ENCODE measurements at places on chromosomes 12 and 14.

DNA sequence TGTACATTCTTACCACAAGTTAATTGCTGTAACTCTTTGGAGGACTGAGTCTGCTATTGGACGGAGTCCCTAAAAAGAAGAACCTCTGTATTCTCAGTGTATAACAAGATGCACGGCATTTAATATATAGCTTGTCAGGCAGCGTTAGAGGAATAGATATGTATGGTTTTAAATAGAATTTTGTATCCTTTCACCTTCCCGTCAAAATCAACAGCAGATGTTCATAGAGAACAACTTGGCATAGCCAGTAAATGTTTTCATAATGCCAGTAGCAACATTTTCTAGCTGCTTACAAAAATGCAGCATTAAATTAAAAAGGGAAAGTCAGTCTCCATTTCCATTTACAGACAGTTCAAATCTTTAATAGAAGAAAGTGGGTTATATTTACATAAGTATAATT, 6.8 kb downstream of the SCYL2 start:
- DNase-seq, result no peak

- no peak for DNase-seq
Measured at GRCh38 chr14:94584591-94585280, 3.5 kb downstream of the SERPINA5 start.

GRCh38 chr12:44628180-44628579, 247.9 kb downstream of the NELL2 start:
- DNase-seq, result no peak

- DNase-seq, result no peak
Measured at GRCh38 chr12:131208425-131208824, 254.7 kb downstream of the ADGRD1 start.

DNA sequence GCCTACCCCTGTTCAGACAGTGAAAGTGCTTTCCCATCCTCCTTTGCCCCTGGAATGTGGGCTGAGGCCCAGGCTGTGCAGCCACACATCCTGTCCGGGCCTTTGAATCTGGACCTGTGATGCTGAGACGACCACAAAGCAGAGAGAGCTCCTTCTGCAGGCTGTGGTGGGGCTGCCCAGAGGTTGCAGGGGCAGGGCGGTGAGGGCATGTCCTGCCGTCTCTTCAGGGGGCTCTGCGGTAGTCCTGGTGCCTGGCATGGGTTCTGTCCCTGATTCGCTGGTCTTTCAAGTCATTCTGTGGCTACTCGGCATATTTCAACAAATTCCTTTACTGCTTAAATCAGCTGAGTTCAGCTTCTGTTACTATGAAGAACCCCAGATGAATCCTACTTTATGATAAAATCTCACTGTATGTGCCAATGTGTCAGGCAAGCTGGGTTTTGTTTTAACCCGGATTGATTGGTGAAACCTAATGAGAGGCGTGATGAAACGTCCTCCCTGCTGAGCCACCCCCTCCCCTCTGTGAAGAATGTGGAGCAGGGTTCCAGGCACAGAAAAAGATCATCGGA, 63.4 kb upstream of the DICER1 start:
- DNase-seq, result no peak

GRCh38 chr14:53882684-53883083, 73.9 kb downstream of the BMP4 start:
- no peak for DNase-seq

DNA sequence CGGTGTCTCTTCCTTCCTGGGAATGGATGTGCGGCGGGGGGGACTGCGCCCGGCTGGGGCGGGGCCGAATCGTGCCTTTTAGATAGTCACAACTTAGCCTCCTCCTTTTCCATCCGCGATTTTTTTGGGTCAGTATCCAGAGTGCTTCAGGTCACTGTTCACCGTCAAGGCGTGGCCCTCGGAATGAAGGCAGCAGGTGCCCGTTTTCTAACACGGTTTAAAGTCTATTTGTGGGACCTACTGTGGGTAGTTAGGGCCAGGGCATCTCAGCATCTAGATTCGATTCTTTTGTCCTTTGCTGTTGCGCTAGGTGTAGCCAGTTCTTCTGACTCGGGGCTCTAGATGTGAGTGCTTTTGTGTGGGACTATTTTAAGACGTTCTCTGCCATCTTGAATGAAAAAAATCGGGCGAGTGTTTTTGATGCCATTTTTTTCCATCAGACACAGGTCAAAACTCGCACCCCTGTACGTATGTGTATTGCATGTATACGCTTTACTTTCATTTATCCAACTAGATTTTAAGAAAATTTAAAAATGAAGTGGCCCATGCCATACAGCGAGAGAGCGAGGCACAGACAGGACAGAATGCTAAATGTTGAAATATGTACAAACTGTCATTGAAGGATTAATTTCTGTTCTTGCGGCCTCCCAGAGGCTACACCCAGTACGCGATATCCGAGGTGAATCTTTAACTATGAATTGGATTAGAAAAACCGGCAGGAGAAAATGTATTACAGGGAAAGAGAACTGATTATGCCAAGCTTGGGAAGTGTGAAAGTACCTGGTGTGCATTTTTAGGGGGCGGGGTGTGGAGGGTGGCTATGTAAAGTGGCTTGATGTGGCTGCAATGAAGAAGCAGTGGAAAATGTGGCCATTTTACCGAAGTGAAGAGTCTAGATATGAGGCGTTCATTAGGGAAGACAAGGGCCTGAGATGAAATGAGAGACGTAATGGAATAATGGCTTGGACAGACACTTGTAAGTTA, 835 bp downstream of the VEZT start:
- no peak for DNase-seq

- DNase-seq, result no peak
Measured at GRCh38 chr12:95762123-95762785, 28.3 kb downstream of the NTN4 start.

DNA sequence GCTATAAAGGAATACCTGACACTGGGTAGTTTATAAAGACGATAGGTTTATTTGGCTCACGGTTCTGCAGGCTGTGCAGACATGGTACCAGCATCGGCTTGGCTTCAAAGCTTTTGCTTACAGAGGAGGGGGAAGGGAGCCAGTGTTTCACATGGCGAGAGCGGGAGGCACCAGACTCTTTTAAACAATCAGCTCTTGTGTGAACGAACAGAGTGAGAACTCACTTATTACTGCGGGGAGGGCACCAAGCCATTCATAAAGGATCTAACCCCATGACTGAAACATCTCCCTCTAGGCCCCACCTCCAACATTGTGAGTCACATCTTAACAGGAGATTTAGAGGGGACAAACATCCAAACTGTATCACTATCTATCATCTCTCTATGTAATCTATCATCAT, 227.4 kb downstream of the TMEM132D start:
- no peak for DNase-seq

GRCh38 chr12:12358528-12358927, 1.6 kb downstream of the BORCS5 start:
- DNase-seq, result no peak

- no peak for DNase-seq
Measured at GRCh38 chr12:25495331-25496097, 57.6 kb downstream of the LMNTD1 start.

- no peak for DNase-seq
Measured at GRCh38 chr12:6696690-6697583, 3.7 kb downstream of the PIANP start.

DNA sequence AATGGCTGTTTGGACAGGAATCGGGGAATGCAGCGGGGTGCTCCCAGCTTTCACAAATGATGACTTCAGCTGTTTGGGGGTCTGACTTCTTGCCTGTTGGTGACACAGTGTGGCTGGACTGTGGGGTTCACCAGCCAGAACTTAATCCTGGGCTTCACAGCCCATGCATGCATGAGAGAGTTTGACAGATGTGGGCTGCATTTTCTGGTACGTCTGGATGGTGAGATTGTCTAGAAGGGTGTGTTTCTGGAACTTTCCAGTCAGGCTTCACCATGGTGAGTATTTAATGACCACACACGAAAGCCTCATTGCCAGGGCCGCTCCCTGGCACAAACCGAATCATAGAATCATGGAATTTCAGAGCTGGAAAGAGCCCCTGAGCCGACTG, 29.6 kb downstream of the CHST11 start:
- no peak for DNase-seq

DNA sequence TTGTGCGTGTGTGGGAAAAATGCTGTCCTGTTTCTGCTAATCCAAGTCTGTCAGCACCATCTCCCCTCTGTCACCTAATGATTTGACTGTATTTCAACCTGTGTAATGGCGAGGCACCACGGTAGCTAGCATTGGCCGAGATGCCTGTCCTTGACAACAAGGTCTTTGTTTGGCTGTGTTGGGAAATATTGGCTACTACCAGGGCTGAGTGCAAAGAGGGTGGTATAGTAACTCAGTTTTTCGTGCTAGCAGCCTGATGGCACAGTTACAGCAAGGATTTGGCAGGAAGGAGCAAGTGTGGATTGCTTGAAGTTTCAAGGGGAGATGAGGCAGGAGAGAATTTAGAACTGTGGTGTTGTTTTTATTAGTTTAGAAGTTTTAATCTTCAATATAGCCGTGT, 440.3 kb upstream of the RGS6 start:
- no peak for DNase-seq

DNA sequence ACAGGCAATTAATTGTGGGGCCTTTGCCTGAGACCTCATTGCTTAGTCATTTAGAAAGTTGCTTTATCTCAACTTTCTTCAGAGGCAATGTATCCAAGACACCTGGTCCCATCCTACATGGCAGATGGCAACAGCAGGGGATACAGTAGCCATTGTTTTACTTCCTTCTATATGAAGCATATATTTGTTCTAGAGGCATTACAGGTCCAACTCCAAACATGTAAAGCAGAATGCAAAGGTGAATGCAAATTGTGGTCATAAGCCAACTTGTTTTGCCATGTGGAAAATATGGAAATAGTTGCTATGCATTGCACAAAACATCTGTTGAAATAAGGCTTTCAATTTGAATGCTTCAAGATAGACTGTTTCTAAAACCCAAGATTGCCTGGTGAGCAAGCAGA, 109.8 kb upstream of the BCAT1 start:
- DNase-seq, result no peak

DNA sequence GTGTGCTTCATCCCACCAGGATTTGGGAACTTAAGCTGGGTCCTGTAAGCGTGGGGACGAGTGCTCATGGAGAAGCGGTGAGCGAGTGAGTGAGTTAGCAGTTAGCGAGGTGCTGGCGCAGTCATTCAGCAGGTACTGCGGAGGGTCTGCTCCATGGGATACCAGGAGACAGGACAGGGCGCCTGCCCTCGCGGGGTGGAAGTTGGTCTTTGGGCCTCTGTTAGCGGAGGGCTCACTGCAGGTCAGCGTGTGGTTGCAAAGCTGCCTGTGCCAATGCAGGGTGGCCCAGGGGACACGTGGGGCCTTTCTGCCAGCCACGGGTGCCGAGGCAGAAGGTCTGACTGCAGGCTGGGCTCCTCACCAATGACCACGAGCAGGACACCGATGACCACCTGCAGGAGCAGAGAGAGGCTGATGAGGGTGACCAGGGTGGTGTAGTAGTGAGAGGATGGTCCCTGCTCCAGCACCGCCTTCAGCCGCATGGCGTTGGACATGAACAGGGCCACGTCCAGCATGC, 97.6 kb downstream of the NINJ2 start:
- no peak for DNase-seq

DNA sequence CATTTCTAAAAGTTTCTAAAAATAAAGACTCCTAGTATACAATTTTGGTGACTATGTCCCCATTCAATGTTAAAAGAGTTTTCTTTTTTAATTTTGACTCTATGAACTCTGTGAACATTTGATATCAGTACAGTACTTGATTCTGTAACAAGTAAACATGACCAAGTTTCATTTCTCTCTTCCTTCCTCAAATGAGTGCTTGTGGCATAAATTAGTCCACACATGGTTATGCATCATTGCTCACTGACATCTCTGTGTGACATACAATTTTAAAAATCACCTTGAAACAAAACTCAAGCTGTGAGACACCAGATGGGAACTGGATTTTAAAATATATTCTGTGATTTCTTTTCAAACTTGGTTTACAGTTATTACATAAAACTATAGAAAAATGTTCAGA, 253.9 kb upstream of the MDGA2 start:
- DNase-seq, result no peak

- no peak for DNase-seq
Measured at GRCh38 chr14:56189307-56189706, 71.1 kb downstream of the PELI2 start.

DNA sequence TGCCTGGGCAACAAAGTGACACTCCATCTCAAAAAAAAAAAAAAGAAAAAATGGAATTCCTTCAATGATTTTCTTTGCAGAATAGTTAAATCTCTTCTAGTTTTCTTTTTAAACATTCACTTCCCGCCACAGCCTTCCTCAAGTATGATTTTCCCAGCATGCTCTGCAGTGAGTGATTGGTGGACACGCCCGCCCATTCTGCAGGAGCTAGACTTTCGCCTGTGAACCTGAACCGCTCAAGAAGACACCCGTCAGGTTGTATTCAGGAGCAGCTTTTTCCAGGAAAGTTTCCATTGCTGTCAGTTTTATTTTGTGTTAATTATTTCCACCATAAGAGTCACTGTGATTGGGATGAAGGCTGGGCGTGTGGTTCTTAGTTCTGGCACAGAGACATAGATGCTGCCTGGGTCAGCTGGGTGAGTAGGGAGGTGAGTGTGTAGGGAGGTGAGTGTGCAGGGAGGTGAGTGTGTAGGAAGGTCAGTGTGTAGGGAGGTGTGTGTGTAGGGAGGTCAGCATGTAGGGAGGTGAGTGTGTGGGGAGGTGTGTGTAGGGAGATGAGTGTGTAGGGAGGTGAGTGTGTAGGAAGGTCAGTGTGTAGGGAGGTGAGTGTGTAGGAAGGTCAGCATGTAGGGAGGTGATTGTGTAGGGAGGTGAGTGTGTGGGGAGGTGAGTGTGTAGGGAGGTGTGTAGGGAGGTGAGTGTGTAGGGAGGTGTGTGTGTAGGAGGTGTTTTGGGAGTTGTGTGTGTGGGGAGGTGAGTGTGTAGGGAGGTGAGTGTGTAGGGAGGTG, 76.2 kb downstream of the KIF26A start:
- DNase-seq, result no peak

GRCh38 chr14:90554341-90554740, 157.5 kb downstream of the CALM1 start:
- DNase-seq, result no peak

DNA sequence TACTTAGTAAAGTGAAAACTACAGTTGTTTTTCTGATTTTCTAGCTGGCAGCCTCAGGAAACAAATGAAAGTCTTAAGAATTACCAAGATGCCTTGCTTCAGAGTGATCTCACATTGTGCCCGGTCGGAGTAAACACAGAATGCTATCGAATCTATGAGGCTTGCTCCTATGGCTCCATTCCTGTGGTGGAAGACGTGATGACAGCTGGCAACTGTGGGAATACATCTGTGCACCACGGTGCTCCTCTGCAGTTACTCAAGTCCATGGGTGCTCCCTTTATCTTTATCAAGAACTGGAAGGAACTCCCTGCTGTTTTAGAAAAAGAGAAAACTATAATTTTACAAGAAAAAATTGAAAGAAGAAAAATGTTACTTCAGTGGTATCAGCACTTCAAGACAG, 28.9 kb downstream of the RXYLT1 start:
- no peak for DNase-seq

- no peak for DNase-seq
Measured at GRCh38 chr12:117227000-117227653, 36.9 kb upstream of the FBXO21 start.

GRCh38 chr14:56131004-56131864, 13.0 kb downstream of the PELI2 start:
- DNase-seq, result no peak
